Hindlimb muscle (tissue), 1 donor: ENCODE measurements at places on chromosomes 16 and 17.
A peak's percentile ranks its signal among the peaks of the same experiment; 100 is the strongest.

DNA sequence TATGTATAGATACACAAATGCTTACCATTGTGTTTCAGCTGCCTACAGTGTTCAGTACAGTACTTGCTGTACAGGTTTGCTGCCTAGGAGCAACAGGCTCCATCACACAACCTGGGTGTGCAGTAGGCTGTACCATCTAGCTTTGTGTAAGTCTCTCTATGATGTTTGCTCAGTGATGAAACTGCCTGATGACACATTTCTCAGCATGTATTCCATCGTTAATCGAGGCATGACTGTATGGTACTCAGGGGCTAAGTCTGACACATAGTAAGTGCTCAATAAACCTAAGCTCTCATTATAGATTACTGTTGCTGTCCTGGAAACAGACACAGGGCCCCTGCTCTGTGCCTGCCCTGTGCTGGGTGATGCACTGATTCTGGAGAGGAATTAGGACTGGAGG, 18.1 kb downstream of the KCNJ12 start:
- DNase-seq: no peak

DNA sequence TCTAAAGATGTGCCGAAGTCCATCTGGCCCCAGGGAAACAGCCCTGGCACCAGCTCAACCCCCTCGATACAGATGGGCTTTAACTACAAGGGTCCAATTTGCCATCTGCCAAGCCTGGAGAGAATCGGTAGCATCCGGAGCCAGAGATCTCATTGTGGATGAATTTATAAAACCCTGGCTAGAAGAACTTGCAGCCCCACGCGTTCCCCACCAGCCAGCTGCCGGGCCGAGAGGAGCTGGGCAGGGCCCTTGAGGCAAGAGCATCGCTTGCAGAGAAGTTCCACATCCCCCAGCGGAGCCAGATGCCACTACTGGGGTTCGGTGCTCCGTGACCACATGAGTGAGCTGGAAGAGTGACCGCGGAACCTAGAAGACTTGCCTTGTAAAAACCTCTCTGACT, 65.3 kb upstream of the NOL11 start:
- no peak for DNase-seq

DNA sequence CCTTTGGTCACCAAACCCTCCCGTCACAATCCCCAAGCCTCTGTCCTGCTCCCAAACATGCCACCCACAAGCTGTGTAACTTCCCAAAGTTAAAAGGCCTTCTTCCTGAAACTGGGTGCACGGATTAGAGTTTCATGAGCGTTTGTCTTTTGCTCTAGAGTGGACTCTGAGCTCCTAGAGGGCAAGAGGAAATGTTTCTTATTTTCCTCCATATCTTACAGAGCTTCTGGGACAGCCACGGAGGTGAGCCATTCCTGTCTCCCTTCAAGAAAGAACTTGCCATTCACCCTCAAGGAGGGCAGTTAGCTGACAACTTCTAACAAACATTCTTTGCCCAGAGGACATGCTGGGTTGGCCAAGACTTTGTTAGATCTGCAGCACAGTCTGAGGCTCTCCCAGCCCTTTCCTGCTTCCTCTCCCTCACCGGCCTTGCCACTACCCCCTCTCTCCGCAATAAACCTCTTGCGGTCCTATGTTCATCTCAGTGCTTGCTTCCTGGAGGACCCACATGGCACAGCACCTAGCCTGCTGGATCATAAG, 2.6 kb upstream of the MYCBPAP start:
- DNase-seq: no peak

DNA sequence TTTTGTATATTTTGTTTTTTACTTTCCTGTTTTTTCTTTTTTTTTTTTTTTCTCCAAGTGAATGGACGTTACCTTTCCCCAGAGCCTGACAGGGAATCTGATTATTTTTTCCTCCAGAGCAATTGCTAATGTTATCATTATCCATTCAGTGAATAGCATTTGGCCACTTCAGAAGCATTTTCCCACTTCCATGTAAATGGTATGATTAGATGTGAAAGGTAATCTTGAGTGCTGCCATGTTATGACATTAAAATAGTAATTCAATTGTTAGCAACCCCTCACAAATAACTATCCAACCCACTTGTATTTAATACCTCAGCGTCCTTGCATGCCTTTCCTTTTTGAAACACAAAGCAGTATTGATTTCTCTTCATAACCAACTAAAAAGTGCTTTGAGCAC, 1243.8 kb downstream of the CDH8 start:
- no peak for DNase-seq

GRCh38 chr17:19318611-19319010, 43.9 kb downstream of the B9D1 start:
- DNase-seq: no peak

- DNase-seq: no peak
Observed at GRCh38 chr17:61793565-61793964, 69.8 kb downstream of the BRIP1 start.

DNA sequence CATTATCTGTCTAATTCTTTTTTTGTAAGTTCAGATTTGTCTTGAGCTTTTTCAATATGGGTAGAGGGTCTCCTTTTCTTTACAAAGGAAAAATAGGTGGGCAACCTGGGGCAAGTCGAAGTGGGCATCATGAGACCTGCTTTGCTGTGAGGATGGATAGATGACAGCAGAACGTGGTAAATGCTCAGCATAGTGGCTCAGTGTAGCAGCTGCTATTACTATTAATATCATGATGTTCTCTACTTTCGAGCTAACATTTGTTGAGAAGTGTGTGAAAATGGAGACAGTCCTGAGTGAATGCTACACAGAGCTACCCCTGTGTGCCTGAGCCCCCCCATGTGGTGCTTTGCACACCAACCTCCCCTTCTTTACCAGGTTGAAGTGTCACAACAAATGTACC, 39.0 kb upstream of the LGALS9 start:
- DNase-seq: no peak

GRCh38 chr16:79248351-79248750, 352.2 kb downstream of the MAF start:
- no peak for DNase-seq

GRCh38 chr17:6753006-6753445, 2.8 kb upstream of the XAF1 start:
- DNase-seq: no peak

GRCh38 chr16:86531641-86532525, 21.6 kb downstream of the FOXF1 start:
- DNase-seq: no peak

GRCh38 chr16:82379551-82379950, 209.5 kb upstream of the MPHOSPH6 start:
- no peak for DNase-seq

DNA sequence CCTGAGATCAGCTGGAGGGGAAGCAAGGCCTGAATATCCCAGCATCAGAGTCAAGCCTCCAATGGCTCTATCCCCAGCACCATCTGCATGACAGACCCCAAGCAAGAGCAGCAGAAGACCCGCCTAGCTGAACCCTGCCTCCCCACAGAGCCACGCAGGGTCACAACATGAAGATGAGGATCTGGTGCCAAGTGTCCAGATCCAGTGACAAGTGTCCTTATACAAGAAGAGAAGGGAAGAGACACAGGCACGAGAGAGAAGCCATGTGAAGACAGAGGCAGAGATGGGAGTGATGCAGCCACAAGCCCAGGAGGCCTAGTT, 28.9 kb downstream of the TNFRSF13B start:
- no peak for DNase-seq

GRCh38 chr16:27768651-27769272, 218.8 kb downstream of the KATNIP start:
- DNase-seq: peak; percentile 20

DNA sequence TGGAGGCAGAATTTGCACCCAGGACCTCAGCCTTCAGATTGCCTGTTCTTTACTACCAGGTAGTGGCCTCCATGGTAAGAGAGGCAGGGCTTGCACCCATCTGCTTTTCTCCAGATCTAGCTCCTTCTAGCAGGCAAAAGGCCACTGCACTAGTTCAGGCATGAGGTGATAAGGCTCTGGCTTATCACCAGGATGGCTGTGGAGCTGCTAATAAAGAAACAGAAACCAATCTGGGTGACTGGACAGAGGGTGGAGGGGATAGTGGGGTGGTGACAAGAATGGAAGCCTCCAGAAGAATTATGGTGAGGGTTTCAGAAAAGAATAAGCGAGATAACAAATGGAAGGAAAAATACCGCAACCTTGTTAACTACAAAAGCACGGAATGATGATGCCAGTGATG, 15.5 kb upstream of the SUPT4H1 start:
- no peak for DNase-seq

DNA sequence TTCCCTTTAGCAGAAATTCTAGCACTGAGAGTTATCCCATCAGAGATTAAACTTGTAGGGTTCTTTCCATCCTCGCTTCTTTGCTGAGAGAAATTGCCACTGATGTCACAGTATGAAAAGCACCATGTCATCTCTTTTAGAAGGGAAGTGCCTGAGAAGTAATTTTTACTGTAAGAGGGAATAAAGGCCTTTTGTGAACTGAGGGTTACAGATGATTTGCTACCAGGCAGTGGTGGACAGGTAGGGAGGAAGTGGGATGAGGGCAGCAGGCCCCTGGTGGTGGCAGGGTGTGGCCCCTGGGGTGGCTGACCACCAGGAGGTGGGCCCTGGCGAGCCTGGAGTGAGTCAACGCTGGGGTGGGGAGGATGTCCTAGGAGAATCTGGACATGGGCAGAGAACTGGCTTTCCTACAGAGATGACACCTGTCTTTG, 6.4 kb upstream of the MILR1 start:
- no peak for DNase-seq

GRCh38 chr16:86219655-86220445, 290.5 kb upstream of the FOXF1 start:
- DNase-seq: no peak

GRCh38 chr16:19715566-19715965, 2.5 kb downstream of the KNOP1 start:
- DNase-seq: no peak

GRCh38 chr17:79667746-79668145, 56.9 kb upstream of the RBFOX3 start:
- no peak for DNase-seq

DNA sequence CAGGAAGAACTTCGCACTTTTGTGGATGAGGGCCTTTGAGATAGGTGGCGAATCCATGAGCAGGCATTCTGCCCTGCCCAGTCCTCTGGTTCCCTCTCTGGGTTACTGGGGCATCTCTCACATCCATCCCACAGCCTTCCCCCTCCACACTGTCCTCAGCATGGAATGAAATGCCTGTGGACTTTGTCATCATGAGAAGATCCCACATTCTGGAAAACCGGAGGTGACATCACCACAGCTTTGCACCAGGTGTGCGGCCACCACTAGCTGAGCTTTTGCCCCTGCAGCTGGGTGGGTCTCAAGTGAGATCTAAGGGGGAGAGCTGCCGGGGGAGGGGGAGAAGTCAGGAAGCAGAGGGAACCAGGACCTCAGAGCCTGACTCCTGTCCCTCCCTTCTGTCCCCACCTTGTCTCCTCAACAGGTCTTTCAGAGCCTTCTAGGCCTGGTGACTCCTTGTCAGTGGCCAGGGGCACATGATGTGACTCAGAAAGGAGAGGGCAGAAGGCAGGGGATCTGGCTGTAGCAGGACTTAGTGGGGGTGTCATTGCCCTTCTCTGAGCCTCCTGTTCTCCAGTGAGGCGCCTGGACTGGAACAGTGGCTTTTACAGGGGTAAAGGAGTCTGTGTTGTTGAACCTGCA, 40.0 kb upstream of the DLX4 start:
- DNase-seq: no peak

DNA sequence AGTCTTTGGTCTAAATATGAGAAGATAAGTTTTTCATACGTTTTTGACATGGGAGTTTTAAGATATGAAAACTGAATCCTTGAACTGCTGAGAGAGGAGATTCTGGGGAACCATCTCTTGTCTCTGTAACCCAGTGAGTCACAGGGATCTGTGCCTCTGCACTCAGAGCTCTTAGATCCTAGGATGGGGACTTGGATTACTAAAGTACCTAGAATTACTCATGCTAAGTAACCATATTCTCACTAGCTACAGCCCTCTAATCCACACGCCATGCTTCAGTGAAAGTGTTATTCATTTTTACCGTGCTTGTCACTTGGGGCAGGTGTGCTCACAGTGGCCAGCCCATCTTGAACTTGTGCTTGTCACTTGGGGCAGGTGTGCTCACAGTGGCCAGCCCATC, 2.0 kb downstream of the MRM3 start:
- no peak for DNase-seq

DNA sequence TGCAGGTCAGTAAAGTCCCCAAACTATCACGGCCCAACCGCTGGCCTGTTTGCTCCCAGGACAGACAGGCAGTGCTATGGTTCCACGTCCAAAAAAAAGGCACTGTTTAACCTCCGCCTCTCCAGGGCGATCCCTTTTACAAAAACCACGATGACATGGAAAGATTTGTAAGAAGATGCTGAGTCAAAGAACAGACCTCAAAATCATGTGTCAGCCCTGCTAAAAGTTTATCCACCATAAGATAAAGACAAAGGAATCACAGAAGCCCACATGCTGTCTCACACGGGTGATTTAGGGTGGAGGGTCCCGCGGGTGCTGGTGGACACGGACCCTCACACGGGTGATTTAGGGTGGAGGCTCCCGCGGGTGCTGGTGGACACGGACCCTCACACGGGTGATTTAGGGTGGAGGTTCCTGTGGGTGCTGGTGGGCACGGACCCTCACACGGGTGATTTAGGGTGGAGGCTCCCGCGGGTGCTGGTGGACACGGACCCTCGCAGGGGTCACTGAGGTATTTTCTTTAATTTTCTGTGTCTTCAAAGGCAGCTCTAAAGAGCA, 117.2 kb upstream of the METRNL start:
- no peak for DNase-seq

- no peak for DNase-seq
Observed at GRCh38 chr16:50696575-50697420, 3.4 kb downstream of the NOD2 start.

- DNase-seq: no peak
Observed at GRCh38 chr17:57701124-57701523, 44.0 kb downstream of the CCDC182 start.

- DNase-seq: peak; percentile 15
Observed at GRCh38 chr16:73840728-73841127, 455.9 kb upstream of the PSMD7 start.

GRCh38 chr16:6852643-6853225, 479.9 kb upstream of the RBFOX1 start:
- DNase-seq: no peak

GRCh38 chr16:64687786-64688185, 434.1 kb downstream of the CDH11 start:
- DNase-seq: no peak

DNA sequence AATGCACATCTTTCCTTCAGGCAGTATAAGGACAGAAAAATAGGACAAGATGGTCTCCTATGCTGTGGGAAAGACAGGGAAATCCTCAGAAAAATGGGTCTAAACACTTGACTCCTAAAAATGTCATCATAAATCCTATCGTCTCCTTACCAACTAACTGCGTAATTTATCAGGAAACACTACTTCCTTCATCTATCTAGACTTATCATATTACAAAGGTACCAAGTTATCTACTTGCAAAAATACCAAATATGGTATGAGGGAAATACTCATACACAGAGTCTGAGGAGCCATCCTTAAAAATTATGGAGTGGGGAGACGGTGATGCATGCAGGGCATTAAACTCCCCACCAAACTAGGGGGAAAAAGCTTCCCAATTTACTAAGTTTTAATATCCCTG, 44.1 kb downstream of the GRB2 start:
- DNase-seq: no peak

- DNase-seq: no peak
Observed at GRCh38 chr17:46977348-46977747, 1.7 kb downstream of the RPRML start.

GRCh38 chr16:30369938-30370455, 297 bp downstream of the TBC1D10B start:
- no peak for DNase-seq

GRCh38 chr17:50146230-50146926, 4.1 kb downstream of the PPP1R9B start:
- DNase-seq: no peak
